GM20000 (cell line): ENCODE measurements at places on chromosomes 1 and 21.

DNA sequence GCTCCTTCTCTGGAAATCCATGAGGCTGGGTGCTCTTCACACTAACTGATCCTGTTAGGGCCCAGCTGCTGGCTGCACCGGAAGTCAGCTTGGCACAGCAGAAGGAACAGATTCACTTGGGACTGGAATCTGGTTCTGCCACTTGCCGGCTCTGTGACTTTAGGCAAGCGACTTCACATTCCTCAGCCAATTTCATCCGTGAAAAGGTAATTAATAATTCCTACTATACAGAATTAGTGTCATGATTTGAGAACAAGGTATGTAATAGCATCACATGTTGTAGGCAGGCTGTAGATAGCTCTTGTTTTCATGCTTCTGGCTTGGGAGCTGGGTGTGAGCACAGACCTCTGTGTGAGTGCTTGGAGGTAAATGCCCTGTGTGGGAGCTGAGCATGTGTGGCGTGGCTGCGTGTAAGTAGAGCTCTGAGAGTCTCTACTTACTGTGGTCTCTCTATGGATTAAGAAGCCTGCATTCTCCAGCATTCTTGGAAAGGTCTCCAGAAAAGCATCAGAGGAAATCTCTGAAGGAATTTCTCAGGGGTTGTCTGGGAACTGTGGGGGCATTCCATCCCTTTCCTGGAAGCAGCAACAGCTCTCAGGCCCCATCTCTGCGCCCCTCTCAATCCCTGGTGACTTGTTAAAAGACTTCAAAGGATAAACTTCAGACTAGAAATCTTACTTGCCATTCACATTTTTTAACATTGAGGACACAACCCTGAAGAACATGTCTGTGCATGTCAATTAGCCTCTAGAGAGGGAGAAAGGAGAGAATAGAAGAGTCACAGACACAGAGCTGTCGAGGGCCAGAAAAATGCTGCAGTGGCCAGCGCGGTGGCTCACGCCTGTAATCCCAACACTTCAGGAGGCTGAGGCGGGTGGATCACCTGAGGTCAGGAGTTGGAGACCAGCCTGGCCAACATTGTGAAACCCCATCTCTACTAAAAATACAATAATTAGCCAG, 47.7 kb upstream of the PPM1J start:
- DNase-seq = no peak

DNA sequence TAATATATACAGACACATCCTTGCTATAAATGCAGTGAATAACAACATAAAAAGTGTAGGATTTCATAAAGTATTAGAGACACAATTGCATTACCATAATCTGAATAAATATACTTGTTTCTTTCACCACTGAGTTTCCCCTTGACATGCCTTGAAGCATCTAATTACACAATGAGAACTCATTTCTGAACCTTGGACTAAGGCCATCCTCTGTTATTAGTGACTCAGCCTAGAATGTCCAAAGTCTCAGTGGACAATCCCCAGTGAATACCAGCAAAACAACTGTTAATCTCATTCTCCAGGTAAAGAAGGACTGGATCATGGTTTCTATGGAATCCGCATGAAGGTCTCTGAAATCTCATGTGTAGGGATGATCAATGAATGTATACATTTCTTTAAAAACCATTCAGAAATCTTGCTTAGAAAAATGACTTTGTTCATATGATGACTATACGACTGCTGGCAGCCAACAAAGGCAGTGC, at the start of gene OR2L5:
OR2L5 (plus strand) TSS at position 432 of the 482 bp plus-strand sequence. CDS start 8,288 bp downstream, outside the sequence.
- DNase-seq = no peak

- no peak for DNase-seq
Measured at GRCh38 chr1:61268546-61269240, 186.3 kb downstream of the NFIA start.

DNA sequence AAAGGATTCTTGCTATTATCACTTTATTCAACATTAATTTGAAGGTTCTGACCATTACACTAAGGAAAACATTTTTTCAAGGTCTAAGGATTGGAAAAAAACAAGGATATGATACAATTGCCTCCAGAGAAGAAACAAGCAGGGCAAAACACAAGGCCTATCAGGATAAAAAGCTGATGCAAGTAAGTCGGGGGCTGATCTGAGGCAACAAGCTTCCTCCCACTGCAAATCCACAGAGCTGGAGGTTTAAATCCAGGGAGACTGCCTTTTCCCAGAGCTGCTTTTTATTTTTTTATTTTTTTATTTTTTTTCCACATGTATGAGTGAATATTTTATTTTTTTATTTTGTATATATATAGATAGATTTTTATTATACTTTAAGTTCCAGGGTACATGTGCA, 19.4 kb upstream of the S100A2 start:
- DNase-seq = no peak

GRCh38 chr1:174812016-174812415, 187.7 kb upstream of the CACYBP start:
- DNase-seq = no peak

DNA sequence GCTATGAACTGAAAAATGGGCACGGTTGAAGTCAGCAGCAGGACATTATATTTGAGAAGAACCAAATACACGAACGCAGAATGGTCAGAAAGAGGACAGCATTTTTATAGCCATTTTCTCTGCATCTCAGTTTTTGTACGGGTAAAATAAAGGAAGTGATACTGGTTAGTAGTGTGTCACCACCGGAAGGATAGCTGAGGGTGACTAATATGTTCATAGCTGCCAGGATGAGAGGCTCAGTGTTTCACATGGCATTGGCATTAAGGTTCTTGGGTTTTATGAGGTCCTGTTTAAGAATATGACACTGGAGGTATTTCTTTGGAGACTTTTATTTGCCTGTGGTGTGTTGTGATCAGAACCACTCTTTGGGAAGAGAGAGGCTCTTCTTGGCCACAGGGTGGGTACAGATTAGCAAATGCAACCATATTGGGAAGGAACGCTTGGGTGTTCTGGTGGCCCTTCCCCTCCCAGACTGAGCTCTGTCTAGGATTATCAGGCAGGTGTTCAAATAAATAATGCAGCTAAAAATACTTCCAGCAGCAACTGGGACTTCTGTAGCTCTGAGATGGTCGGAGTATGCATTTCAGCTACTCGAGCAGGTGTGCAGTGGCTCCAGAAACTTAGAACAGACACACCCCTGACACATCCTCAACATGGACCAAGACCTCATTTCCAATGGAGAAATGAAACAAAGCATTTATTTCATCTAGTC, 158.2 kb downstream of the PBX1 start:
- no peak for DNase-seq

DNA sequence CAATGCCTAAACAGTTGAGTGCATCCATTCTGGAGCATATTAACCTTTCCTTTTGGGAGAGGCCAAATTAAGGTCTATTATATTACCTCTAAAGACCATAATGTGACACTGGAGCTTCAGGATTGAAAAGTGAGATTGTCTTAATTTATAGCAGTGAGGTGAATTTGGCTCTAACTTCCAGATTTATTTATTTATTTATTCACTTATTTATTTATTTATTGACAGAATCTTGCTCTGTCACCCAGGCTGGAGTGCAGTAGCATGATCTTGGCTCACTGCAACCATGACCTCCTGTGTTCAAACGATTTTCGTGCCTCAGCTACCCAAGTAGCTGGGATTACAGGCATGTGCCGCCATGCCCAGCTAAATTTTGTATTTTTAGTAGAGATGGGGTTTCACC, 19.1 kb downstream of the ZCCHC17 start:
- DNase-seq = no peak

DNA sequence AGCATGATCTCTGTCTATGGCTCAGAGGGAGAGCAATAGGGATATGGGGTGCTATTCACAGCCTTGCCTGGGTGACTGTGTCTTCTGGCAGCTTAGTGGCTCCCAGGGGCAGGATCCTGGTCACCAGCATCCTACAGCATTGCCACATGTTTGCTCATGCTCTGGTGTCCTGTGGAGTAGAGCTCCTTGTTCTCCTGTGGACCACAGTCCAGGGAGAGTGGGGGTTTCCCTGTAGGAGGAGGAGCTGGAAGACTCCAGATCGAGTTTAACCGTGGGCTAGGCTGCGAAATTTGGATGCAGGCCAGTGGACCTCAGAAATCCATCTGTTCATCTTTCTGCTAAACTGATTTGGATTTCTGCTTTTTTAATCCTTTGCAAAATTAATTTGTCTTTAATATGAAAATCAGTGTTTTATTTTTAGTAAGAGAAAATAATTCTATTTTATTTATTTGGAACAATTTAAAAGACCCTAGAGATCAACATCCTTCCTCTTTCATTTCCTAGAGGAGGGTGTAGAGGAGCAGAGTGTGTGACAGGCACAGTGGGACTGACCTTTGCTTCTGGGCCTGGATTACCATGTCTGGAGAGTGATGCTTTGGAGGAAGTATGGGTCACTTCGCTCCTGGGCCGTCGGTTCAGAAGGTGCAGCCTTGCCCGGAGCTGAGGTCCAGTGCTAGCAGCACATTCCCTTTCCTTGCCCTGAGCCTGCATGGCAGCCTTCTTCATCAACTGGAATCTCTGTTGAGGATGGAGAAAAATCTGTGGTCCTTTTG, 17.4 kb downstream of the ADARB1 start:
- DNase-seq = no peak

- DNase-seq = no peak
Measured at GRCh38 chr1:152884966-152885624, 7.0 kb downstream of the SMCP start.

DNA sequence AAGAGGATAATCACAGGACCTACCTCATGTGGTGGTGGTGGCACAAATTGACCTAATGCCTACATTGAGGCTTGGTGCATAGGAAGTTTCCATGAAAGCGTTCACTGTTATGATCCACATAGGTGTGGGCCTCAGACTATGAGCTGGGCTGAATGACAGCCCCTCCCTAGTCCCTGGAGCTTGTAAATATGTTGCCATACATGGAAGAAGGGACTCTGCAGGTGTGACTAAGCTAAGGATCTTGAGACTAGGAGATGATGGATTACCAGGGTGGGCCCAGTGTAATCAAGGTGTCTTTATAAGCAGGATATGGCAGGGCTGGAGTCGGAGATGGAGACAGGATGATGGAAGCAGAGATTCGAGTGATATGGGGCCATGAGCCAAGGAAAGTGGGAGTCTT, 31.0 kb upstream of the KCNE1 start:
- DNase-seq = no peak

- DNase-seq = no peak
Measured at GRCh38 chr1:154574716-154575115, 7.1 kb downstream of the CHRNB2 start.

DNA sequence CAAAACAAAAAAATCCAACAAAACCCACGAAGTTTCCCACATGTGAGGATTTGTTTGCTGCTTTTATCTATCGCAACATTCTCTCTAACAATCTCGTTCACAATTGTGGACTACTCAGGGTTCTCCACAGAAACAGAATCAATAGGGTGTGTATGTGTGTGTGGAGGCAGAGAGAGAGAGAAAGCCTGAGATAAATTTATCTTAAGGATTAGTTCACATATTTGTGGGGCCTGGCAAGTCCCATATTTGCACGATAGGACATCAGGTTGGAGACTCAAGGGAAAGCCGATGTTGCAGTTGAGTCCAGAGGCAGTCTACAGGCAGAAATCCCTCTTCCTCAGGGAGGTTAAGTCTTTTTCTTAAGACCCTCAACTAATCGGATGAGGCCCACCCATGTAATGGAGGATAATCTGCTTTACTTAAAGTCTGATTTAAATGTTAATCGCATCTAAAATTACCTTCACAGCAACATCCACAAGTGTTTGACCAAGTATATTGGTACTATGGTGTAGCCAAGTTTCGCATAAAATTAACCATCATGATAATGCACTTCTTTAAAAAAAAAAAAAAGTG, 31.7 kb downstream of the ADAMTS1 start:
- no peak for DNase-seq

- no peak for DNase-seq
Measured at GRCh38 chr1:40844079-40844478, 18.1 kb downstream of the CITED4 start.

GRCh38 chr1:247884797-247885413, 10.5 kb upstream of the OR2W3 start:
- no peak for DNase-seq

DNA sequence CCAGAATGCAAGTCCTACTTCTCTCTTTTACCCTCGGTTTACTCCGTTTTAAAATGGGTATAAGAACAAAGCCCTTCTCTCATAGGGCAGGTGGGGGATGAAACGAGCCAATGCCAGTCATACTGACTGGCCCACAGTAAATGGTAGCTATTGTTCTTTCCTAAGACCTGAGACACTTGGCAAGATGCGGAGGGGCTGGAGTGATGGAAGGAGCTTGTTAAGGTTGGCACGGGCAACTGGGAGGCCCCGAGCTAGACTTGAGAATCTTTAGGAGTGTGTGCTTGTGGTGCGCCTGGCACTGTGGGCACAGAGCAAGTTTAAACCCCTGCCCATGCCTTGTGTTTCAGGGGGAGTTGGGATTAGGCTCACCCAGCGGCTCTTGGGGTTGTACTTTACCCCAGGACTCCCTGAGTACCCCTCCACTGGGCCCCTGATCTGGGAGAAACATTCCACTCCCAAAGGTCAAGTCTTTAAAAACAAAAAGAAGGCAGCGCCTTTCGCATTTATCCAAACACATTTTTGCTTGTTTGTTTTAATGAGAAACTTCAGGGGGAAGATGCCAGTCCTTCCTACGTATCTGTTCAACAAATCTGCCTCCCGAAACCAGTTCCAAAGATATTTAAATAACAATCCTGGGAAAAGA, 240.6 kb upstream of the TMEM51 start:
- DNase-seq = no peak

DNA sequence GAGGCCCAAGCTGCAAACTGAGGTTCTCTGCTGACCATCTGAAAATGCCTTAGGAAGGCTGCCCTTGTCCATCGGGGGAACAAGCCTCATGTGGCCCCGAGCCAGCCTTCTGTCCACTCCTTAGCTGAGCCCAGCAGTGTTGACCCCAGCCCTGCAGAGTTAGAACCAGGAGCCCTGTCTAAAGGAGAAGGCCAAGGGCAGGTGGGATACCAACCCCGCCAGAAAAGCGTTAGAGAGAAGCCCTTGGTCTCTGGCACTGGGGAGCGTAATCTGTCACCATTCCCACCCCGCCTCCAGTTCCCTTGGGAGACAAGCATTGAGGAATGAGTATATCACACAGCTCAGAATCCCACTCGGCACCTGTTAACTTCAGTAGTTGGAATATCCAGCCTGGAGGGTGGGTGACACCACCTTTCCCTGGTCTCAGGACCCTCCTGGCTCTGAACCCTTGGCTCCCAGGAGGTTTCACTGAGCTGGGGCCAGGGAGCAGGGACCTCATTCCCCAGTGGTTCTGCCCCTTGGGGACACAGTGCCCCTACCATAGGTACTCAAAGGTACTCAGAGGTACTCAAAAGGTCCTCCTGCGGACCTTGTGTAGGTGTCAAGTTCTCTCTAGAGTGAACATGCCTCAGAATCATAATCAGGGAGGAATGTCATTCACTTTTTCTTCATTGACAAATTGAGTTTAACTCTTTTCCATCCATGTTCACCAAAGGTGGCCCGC, 16.4 kb downstream of the ETS2 start:
- DNase-seq = no peak

DNA sequence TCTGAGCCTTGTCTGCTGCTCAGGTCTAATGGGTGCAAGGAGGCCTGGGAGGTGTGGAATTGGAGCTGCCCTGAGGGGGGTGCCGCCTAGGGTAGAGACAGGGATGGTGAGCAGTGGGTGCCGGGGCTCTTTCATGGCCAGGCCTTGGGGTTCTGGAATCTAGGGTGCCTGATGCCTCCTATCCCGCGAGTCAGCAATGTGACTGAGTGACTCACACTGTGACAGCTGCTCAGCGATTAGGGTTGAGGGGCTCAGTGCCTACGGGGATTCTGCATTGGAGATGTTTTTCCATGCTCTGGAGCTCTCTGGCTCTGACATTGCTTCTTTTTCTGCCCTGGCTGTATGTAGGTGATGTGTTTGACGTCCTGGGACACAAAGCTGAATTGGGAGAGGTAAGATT, 16.8 kb downstream of the ATP8B2 start:
- DNase-seq = no peak
